SJSA1 (cell line): ENCODE measurements at places on chromosomes 12 and 14. TPM values are rescaled to one million over a fixed set of nuclear protein-coding genes. Genes with fewer than 3 reads are reported as not detected.

ACSS3 gene
- 0.28 and 1.3 TPM in 2 replicates for total RNA-seq

DNA sequence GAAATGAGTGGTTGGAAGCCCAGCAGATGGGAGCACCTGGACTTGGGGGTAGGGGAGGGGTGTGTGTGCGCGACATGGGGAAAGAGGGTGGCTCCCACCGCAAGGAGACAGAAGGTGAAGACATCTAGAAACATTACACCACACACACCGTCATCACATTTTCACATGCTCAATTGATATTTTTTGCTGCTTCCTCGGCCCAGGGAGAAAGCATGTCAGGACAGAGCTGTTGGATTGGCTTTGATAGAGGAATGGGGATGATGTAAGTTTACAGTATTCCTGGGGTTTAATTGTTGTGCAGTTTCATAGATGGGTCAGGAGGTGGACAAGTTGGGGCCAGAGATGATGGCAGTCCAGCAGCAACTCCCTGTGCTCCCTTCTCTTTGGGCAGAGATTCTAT, 9.2 kb downstream of the GABARAPL1 start:
- no peak overlapping the region for H3K27ac ChIP-seq
- H3K27me3 ChIP-seq: no peaks in the 10 kb centered on the region
- no peaks in the 10 kb centered on the region for H3K4me1 ChIP-seq

KRT78 gene
- total RNA-seq: 0.21 TPM in 1 of 2 replicates, not detected in the other

PRICKLE1 gene
- total RNA-seq: 3.3 and 8.1 TPM in 2 replicates
